ENCODE measurements at places on chromosomes 7 and 10.

DNA sequence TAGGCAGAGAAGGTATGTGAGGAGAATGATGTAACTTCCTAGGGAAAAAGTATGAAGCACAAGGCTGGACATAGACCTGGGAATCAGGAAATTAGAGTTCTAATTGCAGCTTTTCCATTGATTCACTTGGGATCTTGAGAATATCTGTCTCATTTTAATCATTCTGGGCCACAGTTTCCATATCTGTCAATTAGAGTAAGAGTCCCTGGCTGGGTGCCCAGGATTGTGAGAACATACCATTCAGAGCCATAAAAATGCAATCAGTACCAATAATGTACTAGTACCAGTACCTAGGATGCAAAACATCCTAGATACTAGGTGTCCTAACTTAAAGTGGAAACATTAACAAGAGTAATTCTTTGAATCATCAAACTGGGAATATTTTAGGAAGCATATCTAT, 29.6 kb downstream of the CAV1 start:
- DNase-seq: peak; percentile 59

DNA sequence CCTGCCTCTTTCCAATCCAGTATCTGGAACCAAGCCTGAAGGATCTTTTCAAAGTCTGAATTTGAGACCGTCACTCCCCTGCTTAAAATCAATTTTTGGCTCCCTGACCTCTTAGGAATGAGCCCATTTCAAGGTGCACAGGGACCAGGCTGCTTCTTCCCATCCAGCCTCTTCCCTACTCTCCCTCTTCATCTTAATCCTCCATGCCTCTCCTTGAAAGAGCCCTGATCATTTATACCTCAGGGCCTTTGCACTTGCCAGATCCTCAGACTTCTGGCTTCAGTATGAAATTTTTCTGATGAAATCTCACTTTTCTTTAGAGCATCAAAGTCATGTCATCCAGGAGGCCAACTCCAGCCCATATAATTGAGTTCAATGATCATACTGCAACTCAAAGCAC, 399.5 kb upstream of the CELF2 start:
- DNase-seq: no peak

- no peak for DNase-seq
These were observed 329.8 kb downstream of the ADK start for GRCh38 chr10:74480778-74481177.

DNA sequence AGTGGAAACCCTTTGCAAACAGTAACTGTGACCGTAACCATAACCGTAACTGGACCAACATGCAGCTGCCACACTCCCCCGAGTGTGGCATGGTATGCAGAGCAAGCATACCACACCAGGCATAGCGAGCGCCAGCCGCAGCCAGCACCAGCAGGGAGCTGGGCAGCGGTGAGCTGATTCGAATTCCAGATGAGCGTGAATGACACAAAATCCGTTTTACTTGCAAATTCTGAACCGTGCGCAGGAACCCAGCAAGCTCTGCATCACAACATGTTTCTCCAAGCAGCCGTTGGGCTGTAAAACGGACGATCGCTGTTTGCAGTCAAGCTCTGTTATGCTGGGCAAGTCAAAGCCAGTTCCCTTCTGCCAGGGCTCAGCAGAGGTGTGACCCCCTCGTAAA, 111.1 kb downstream of the OAT start:
- DNase-seq: no peak

DNA sequence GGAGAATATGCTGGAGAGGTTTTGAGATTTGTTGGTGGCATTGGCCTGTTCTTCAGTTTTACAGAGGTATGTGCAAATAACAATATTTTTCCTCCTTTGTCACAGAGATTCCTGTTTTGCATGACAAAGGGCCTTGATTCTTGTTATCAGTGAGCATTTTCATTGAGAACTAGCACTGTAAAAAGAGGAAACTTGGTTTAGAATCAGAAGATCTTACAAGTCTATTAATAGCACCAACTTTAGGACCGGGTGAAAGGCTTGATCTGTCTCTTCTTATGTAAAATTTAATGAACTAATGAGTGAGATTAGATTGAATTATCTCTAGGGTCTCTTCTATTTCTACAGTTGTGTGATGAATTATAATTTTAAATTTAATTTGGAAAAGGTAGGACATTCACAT, 25.5 kb downstream of the TSPAN13 start:
- DNase-seq: no peak

DNA sequence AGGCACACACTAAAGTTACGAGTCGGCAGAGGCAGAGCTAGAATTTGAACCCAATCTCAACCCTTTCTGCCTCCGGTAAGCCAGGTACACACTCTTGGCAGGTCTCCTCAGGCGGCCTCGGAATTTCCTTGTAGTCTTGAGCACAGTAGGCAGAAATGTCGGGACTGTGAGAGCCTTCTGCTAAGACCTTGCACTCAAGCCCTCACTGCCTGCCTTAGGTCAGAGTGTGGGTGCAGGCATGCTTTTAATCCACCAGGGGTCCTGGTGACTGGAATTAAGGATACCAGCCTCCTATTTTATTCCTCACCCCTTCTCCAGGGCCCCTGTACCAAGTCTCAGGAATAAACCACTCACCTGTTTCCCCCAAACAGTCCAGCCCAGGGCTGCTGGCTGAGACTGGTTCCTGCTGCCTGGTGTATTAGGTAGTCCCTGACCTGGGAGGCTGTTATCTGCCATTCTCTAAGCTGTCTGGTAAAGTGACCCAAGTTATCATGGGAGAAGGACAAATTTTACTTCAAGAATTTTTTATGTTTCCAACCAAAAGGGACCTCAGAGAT, 855 bp downstream of the ATP6V1F start:
- peak; percentile 79 for DNase-seq
